Lung microvascular endothelial cell (primary cell): ENCODE measurements at places on chromosomes 12 and 14. TPM values are rescaled to one million over a fixed set of nuclear protein-coding genes. Genes with fewer than 3 reads are reported as not detected.

KSR2 gene
- under 0.01 and 0.22 TPM in 2 replicates for total RNA-seq

CMKLR1 gene
- under 0.01 TPM in 1 of 2 replicates, not detected in the other for total RNA-seq

TAS2R7 gene
- not detected in 2 replicates for total RNA-seq

TSPAN19 gene
- under 0.01 and 0.20 TPM in 2 replicates for total RNA-seq

NTF3 gene
- under 0.01 and 0.20 TPM in 2 replicates for total RNA-seq

PTPRQ gene
- total RNA-seq = not detected in 2 replicates

C1S gene
- total RNA-seq = under 0.01 and 0.20 TPM in 2 replicates

CCDC175 gene
- not detected in 2 replicates for total RNA-seq

SYNDIG1L gene
- total RNA-seq = not detected in 2 replicates

HRK gene
- under 0.01 TPM in 1 of 2 replicates, not detected in the other for total RNA-seq

CNTN1 gene
- total RNA-seq = 0.22 TPM in 1 of 2 replicates, not detected in the other

DNAL1 gene
- total RNA-seq = 4.1 and 6.0 TPM in 2 replicates

SIX6 gene
- not detected in 2 replicates for total RNA-seq

ADCY4 gene
- total RNA-seq = 34.9 and 60.1 TPM in 2 replicates

SPX gene
- not detected in 2 replicates for total RNA-seq
